ENCODE measurements at places on chromosomes 4 and X.

GRCh38 chr4:99430106-99430505 lies 5.0 kb downstream of the ADH7 start:
- no peak for DNase-seq

DNA sequence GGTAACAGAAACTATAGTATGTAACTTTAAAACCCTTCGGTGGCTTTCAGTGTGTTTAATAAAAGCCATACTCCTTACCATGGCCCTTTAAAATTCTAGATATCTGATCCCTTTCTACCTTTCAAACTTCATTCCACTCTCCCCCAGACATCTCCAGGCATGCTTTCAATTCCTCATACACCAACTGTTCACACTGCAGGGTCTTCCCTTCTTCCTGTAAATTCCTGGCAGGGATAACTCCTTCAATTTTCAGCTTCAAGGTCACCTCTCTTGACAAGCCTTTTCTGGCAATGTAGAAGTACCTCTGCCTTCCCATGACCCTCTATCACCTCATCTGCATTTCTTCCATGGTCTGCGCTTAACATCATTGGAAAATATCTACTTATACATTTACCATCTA lies 60.8 kb downstream of the WDFY3 start:
- DNase-seq, result no peak

DNA sequence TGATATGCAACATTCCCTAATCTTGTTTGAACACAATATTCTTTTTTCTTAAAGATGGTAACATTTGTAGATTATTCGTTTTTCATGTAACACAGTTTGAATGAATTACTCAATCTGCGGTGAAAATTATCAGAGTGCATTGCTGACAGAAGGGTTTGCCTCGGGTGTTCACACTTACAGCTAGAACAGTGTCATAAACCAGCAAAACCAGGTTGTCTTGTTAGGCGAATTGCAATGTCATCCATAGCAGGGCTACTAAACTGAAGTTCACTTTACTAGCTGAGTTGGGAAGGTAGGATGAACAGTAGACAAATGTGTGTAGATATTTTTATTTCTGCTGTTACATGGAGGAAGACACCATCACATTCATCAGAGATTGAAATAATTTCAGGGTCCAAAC lies 98.9 kb downstream of the SLC39A8 start:
- DNase-seq, result no peak

DNA sequence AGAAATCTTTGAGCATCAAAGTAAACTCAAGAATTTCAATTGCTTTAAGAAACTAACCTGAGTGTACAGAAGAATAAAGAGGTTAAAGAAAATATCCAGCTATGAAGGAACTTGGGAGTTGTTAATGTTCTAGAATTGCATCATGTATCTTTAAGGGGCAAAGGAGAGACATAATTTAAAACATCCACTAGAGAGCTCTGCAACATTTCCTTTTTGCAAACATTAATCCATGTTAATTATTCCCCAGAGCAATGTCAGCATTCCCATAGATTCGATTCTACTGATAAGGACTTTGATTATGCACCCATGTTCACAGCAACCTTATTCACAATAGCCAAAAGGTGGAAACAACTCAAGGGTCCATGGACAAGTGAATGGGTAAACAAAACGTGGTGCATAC lies 80.2 kb upstream of the SORBS2 start:
- no peak for DNase-seq

DNA sequence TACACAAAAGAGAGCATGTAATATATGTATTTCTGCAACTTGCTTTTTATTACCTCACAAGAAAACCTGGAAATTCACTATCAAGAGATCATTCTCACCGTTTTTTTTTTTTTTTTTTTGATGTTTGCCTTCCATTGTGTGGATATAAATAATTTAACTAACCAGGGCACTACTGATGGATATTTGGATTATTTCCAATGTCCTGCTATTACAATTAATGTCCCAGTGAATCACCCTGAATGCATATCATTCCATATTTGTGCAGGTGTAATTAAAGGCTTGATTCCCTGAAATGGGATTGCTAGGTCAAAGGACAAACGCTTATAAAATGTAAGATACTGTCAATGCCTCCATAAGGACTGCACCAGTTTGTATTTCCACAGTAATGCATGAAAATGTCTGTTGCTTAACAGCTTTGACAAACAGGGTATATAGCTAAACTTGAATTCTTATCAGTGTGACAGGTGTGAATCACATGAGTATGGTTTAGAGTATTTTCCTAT lies 87.8 kb downstream of the NCAPG start:
- DNase-seq, result no peak

- DNase-seq, result no peak
Measured at GRCh38 chrX:10506781-10507180, 113.6 kb downstream of the MID1 start.
